Muscle of arm (tissue), 14 donors: ENCODE measurements at places on chromosomes 3 and 15. TPM values are rescaled to one million over a fixed set of nuclear protein-coding genes. Genes with fewer than 3 reads are reported as not detected.

- no peak for DNase-seq
These were observed 964 bp downstream of the SLC25A20 start for GRCh38 chr3:48897460-48898376.

RBM15B gene
- 19.7 TPM for polyA plus RNA-seq

- DNase-seq: no peak
These were observed 1.8 kb downstream of the IGDCC3 start for GRCh38 chr15:65375871-65376607.

DNA sequence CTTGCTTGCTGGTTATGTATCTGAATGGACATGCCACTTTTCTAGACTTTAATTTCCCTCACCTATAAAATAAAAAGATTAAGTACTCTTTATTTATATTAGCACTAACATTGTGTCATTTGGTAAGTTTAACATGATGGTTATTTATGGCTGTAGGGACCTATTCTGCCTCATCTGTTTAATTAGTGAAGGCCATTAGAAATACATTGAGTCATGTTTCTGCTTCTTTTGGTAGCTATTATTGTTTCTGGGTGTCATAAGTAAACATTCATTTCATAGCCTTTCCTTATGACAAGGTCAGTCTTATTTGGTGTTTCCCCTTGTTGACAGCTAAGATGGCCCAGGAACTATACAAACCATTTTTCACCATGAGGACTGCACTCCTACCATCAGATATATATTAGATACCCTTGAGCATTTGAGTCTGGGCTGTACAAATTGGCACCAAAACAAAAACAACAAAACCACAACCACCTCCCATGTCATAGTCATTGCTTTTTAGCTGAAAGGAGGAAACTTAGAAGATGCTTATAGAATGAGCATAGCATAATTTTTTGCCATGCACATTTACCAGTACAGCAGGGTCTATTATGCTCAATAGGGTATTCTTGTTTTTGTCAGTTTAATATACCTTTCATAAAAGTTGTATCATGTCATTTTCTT lies 39.3 kb downstream of the SRP14 start:
- no peak for DNase-seq

DNA sequence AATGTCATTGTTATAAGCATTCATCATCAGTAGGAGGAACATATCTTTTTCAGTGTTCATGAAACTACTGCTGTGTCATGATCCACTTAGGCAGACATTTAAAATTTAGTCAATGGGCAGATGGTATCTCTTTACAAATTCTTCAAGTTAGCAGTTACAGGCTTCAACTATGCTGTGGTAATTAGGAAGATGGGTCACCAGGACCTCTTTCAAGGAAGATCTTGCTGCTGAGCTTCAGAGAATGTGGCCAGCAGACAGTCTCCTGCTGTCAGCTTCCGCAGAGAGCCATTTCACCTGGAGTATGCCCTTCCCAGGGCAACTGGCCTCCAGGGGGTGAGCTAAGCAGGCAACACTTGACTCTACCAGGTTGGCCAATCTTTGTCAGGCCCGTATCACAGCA lies 19.4 kb downstream of the IFT57 start:
- no peak for DNase-seq

SGO1 gene
- polyA plus RNA-seq: 5.7 TPM

ITGA11 gene
- polyA plus RNA-seq: 2.5 TPM

CLDN1 gene
- 3.0 TPM for polyA plus RNA-seq

TGFBR2 gene
- polyA plus RNA-seq: 57.9 TPM

- no peak for DNase-seq
These were observed 67.4 kb downstream of the RPLP1 start for GRCh38 chr15:69520067-69520466.

GRCh38 chr15:93235926-93236780 lies 147.1 kb upstream of the RGMA start:
- DNase-seq: no peak

GRCh38 chr3:50539356-50540286 lies 27.9 kb downstream of the C3orf18 start:
- DNase-seq: no peak

DNA sequence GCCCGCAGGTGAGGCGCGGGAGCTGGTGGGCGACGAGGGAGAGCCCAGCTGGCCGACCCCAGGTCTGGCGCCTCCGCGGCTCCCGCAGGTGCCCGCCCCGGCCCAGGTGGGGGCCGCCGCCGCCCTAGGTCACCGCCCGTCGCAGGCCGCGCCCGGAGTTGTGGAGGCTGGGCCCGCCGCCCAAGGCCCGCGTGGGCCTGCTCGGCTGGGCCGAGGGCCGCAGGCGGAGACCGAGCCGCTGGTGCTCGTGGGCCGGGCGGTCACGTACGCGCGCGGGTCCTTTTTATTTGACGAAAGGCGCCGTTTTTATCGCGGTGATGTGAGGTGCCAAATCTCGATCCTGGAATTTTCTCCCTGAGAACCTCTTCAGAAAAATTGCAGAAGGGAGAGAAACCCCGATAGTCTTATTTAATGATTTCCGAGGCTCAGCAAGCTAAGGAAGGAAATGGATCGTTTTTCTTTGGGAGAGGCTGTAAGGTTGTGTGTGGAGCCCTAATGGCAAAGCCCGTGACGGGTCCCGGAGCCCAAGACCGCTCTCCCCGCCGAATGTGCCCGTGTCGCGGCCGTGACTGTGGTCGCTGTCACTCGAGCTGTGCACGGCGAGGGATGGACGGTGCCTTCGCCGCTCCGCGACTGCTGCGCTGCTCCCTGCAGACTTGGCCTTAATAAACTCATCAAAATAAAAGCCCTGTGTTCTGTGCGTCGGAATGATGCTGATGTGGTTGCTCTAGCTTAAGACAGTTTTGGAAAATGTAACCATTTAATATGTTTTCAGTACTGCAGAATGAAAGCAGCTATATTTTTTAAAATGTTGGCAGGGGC lies 612 bp downstream of the APPL1 start:
- peak; percentile 77 for DNase-seq

DYNLT2B gene
- polyA plus RNA-seq: not detected

DNA sequence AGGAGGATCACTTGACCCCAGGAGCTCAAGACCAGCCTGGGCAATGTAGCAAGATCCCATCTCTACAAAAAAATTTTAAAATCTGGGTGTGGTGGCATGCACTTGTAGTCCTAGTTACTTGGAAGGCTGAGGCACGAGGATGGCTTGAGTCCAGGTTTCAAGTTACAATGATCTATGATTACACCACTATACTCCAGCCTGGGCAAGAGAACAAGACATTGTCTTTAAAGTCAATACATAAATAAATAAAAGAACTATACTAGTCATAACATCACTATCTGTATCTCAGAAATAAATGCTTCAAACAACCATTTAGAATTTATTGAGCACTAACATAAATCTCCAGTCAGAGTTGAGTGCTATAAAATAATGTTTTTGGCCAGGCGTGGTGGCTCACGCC lies 8.5 kb upstream of the PHLDB2 start:
- no peak for DNase-seq

TYRO3 gene
- polyA plus RNA-seq: 18.2 TPM

- no peak for DNase-seq
These were observed 1.8 kb downstream of the CCRL2 start for GRCh38 chr3:46408853-46409252.

TERC gene
- not detected for polyA plus RNA-seq

MITF gene
- polyA plus RNA-seq: 6.6 TPM

- DNase-seq: no peak
These were observed 2.7 kb downstream of the ZMAT3 start for GRCh38 chr3:179068779-179069530.

SNAP23 gene
- polyA plus RNA-seq: 81.9 TPM

DNA sequence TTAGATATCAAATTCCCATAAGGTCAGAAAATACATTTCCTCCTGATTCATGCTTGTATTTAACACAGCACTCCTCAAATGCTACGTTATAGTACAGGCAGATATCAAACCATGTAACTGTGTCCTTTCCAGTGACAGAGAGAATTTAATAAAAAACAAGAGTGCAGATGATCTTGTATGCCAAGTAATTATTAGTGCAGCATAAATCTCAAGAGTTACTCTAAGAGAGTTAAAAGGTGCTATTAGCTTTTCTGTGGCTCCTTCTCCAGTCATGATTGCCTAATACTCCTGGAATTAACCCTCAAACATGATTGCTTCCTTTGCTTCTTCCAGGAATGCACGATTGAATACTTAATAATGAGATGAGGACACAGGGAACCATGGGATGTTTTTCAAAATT lies 413.0 kb upstream of the DPH6 start:
- no peak for DNase-seq

DNA sequence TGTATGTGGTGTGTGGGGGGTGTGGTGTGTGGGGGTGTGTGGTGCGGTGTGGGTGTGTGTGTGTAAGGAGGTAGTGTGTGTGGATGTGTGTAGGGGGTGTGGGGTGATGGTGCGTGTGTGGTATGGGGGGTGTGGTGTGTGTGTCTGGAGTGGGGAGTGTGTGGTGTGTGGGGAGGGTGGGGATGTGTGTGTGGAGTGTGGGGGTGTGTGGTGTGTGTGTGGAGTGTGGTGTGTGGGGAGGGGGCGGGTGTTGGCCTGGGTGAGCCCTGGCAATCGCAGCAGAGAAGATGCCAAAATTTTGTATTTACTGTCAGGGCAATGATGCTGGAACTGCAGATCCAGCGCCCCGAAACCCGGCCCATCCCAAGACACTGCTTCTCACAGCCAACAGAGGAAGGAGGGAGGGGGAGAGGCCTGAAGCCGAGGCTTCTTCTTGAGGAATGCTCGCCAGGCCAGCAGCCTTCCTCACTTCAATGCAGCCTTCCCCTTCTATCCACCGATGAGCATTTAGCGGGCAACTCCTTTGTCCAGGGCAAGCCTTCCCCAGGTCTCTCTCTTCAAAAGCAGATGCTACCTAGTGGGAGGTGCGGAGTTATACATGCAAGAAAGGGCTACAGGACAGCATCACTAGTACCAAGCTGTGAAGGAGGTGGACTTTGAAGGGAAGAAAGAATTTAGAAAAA lies 11.9 kb upstream of the SRP14 start:
- peak; percentile 46 for DNase-seq

DNA sequence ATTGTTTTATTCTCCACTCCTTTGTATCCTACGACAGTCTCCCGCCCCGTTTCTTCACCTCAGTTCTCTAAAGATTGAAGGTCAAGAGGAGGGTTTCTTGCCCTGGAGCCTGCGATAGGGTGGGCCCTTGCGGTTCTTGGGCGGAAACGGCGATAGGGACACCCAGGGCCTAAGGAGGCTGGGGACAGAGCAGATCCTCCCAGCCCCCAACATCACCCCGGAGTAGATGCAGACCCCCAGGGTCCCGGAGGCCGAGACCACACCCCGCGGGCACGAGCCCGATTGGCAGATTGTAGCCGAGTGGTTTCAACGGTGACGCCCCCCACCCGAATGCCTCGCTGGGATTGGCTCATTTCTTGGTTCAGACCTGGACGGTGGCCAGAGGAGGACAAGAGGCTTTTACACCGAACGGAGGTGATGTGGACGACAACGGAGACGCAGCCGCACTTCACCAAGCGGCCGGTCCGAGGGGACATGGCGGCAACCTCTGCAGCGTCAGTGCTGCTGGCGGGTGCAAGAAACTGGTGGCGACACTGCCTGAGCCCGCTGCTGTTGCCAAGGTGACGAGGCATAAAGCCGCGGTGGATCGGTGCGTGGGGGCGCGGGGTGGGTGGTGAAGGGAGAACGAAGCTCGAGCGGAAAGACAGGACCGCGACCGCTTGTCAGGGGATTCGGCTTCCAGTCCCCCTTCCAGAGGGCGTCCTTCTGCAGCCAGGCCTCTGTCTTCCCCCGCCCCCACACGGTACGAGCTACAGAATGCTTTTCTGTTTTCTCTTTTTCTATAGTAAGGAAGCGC lies 19.0 kb upstream of the MCF2L2 start:
- peak; percentile 83 for DNase-seq

DNA sequence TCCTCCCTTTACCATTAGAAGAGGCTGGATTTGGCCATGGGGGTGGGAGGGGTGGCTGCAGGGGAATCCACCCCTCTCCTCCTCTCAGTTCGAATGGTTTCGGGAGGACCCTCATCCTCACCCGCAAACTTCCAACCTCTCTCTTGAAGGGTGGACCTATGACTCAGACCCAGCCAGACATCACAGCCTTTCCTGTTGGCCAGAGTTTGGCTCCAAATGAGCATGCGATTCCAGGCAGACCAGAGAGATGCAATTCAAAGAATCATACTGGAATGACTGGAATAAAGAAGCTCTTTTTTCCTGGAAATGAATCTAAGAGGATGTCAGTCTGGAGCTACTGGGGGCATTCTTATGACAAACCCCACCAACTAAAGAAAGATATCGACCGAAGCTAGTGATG lies 516.7 kb upstream of the MDFIC2 start:
- DNase-seq: no peak

- DNase-seq: no peak
These were observed 33.8 kb upstream of the TFRC start for GRCh38 chr3:196115678-196116083.

GRCh38 chr3:9211155-9211950 lies 38.1 kb downstream of the SRGAP3 start:
- no peak for DNase-seq

- DNase-seq: no peak
These were observed 1.1 kb upstream of the MUSTN1 start for GRCh38 chr3:52835766-52836470.
